ENCODE measurements at places on chromosomes 13 and 19. TPM values are rescaled to one million over a fixed set of nuclear protein-coding genes. Genes with fewer than 3 reads are reported as not detected.

Gene NLRP4
- not detected for polyA plus RNA-seq

Gene MBD3L2
- polyA plus RNA-seq, result not detected

Gene TUBB4A
- 11.3 TPM for polyA plus RNA-seq

Gene IRGC
- not detected for polyA plus RNA-seq

Gene CLEC4M
- not detected for polyA plus RNA-seq

Gene CD33
- 2.6 TPM for polyA plus RNA-seq

Gene CEACAM1
- 34.3 TPM for polyA plus RNA-seq

Gene C13orf46
- not detected for polyA plus RNA-seq

Gene EXOC3L2
- polyA plus RNA-seq, result 15.4 TPM

Gene ZNF536
- 0.19 TPM for polyA plus RNA-seq

Gene PRSS57
- polyA plus RNA-seq, result not detected

Gene ACP7
- polyA plus RNA-seq, result 0.13 TPM

Gene GRIK5
- 8.9 TPM for polyA plus RNA-seq

- DNase-seq, result peak; percentile 79
Observed at GRCh38 chr13:49300739-49301589, 53.2 kb downstream of the CDADC1 start.

GRCh38 chr13:112990783-112991182, 21.8 kb downstream of the MCF2L start:
- DNase-seq, result no peak

DNA sequence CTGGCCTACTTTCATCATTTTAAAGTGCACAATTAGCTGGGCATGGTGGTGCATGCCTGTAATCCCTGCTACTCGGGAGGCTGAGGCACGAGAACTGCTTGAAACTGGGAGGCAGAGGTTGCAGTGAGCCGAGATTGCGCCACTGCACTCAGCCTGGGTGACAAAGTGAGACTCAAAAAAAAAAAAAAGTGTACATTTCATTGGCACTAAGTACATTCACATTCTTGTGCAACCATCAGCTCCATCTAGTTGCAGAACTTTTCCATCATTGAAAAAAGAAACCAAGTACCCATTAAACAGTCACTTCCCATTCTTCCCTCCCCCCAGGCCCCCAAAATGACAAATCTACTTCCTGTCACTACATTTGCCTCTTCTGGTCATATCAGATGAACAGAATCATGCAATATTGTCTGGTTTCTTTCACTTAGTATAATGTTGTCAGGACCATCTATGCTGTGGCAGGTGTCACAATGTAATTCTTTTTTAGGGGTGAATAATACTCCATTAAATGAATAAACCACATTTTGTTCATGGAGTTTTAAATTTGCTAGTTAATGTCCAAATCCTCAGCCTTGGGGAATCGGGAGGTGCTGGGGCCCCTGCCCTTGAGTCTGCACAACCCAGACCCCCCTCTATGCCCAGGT, 7.4 kb upstream of the SIGLEC11 start:
- DNase-seq, result no peak

DNA sequence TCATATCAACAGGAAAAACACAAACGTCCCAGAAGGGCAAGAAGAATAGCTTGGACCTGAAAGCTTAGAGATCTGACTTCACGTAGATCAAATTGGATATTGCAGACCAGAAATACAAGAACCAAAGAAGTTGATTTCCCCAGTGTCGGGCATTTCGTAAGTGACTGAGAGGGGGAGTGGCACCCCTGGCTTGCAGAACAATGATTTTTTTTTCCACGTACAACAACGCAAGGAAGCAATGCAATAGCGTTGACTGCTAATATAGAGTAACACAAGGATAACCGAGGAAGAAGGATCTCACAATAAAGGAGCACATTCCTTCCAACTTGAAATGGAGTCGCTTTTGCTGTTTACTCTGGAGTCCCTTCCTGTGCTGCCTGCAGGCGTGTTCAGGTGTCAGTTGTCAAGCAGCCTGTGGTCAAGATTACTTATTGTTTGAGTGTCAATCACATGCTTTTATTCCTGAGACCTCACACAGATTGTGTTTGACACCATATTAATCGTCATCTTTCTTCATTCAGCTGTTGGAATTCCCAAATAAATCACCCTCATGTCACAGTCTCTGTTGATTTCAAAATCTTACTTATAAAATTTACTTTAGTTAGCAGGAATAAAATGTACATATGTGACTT, 139.4 kb downstream of the FREM2 start:
- no peak for DNase-seq

DNA sequence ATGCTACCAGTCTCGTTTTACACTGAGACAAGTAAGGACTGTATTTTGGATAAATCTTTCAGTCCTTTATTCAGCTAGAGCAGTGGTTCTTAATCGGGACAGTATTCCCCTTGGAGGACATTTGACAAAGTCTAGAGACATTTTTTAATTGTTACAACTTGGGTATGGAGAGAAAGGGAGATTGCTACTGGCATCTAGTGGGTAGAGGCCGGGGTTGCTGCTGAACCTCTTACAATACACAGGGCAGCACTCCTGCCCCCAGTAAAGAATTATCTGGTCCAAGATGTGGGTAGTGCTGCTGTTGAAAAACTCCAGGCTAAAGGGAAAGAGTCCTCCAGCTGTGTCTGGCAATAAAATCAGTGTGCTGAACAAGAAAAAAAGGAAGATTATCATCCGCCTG, 334.8 kb downstream of the SLC7A1 start:
- DNase-seq, result peak; percentile 23

- DNase-seq, result no peak
Observed at GRCh38 chr13:26941345-26942174, 181.0 kb upstream of the GPR12 start.

DNA sequence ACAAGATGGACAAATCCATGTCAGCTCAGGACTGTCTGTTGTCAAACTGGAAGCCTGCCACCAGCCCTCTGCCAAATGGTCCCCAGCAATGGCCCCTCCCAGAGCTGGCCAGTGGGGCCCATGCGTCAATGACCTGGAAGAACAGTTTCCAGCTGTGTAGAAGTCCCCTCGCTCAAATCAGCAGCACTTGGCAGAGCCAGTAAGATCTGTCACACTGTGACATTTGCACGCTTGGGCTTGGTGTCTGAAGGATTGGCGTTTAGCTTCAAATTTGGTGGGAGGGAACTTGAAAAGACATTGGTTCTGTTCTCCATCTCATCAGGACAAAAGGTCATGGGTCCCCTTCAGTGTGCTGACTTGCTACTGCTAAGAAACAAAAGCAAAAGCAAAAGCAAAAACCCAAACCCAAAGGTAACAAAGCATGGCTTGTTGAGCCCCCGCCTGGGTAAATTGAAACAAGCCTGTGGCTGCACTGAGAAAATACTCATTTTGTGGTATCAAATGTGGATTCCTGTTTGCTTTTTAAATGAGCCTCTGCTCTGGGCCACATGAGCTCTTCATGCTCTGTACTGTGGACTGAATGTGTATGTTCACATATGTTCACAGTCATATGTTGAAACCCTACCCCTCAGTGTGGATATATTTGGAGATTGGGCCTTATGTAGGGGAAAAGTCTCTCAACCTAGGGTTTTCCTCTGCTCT, 253.6 kb upstream of the MAB21L1 start:
- DNase-seq, result no peak

DNA sequence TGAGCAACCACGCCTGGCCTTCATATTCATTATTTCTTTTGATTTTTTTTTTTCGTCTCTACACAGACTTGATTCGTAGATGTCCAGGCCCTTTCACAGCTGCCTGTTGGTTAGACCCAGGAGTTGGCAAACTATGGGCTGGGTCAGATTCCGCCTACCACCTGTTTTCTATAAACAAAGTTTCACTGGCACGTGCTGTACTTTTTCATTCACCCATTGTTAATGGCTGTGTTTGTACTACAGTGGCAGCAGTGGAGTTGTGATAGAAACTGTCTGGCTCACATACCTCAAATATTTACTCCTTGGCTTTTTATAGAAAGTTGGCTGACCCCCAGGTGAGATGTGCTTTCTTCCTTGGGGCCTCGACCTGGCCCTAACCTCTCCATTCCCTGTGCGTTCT, 72.9 kb upstream of the TEX29 start:
- DNase-seq, result no peak

DNA sequence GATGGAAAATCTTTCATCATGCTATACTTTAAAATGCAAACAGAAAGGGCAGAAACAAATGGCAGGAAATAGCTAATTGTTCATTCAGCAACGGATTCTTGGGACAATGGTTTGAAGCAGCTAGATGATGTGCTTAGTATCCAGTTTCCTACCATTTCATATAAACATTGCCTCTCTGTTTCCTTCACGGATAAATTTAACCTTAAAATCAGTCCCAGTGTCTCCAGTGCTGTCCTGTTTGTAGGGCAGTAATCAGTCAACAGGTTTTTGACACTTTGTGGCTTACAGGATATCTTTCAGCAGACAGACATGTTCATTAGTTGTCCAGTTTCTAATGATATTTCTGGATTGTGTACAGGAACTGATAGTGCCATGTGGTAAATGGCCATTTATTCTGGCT, 24.7 kb upstream of the RB1 start:
- no peak for DNase-seq

DNA sequence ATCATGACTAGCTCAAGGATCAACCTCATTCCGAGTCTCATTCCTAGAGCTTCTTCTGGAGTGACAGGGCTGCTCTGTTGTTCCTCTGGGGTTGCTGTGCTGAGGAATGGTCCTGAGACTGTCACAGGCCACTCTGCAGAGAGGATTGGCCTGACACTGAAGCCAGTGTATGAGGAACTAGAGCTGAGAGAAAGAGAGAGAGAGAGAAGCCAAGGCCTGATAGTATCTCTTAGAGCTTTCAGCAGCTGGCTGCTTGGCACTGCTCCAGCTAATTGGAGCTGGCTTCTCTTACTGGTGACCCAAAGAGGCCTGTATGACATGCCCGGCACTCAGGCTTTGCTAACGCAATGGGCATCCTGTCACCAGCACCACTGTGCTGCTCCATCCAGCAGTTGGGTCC, 73.4 kb upstream of the FLT1 start:
- DNase-seq, result peak; percentile 57

- no peak for DNase-seq
Observed at GRCh38 chr19:46384396-46384795, 29.0 kb downstream of the CCDC8 start.

- DNase-seq, result peak; percentile 94
Observed at GRCh38 chr13:57629821-57630235, 1.7 kb upstream of the PCDH17 start.

DNA sequence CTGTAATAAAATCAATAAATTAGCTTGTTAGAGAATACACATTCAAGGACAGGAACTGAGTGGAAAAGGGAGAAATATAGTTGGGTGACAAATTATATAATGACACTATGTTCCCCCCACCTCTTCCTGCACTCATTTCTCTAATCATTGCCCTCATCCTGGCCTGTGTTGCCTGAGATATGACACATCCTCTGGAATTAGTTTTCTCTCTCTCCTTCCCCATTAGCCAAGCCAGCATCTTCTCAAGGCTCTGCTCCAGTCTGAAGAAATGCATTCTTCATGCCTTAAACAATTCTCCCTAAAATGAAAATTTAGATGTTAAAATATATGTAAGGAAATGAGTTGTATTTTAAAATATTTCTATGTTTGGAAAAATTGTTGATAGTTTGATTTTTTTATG, 280.3 kb downstream of the POU4F1 start:
- no peak for DNase-seq

DNA sequence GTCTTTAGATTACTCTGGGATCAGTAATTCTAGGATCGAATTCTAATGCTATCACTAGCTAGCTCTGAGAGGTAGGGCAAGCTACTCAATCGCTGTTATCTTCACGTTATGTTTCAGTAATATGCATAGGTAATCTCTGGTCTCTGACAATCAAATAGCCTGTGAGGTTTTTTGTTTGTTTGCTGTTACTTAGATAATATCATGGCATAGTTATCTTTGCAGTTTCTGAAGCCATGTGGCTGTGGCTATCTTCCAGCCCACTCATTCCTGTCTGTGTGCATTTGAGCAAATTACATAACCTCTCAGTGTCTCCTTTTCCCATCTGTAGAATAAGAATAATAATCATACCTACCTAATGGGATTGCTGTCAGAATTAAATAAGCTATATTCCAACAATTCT, 330.2 kb downstream of the PCDH9 start:
- DNase-seq, result no peak

GRCh38 chr13:112904436-112904960, 64.5 kb upstream of the MCF2L start:
- no peak for DNase-seq

DNA sequence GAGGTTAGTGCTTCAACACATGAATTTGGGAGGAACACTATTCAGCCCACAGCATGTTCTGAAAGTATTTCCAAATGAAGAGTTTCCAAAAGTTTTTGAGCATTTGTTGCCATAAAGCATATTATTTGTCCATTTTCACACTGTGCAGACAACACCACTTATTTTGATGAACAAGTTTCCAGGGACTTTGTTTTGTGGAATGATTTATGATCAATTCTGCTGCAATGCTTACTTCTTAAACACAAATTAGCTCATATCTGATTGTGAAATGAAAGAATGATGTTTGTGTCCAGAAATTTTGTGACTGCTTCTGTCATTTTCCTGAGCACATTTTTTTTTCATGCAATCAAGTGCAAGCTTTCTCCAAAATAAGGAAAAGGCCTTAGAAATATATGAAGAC, 205.3 kb downstream of the RAP2A start:
- DNase-seq, result no peak

- no peak for DNase-seq
Observed at GRCh38 chr13:19184176-19184575, 2.6 kb upstream of the TUBA3C start.

DNA sequence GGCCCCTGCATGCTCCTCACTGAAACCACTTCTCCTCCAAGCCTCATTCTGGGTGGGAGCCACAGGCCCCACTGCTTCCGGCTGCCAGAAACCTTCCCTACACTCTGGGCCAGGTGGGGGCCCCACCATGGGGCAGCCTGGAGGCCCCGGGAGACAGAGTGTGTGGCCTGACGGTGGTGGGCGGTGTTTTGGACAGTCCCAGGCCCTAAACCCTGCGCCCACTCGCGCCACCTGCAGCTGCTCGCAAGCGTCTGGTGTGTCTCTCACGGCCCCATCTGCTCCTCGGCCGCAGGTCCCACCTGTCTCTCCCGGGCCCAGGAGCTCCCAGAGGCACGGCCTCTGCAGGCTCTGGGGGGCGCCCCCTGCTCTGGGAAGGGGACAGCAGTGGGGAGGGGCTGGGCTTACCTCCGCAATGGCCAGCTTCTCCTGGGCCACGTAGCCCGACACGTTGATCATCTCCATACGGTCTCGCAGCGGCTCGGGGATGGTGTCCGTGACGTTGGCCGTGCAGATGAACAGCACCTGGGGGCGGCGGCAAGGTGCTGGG, 5.6 kb downstream of the RPL36 start:
- no peak for DNase-seq

GRCh38 chr19:51927859-51928258, 587 bp downstream of the ZNF613 start:
- DNase-seq, result no peak

- DNase-seq, result no peak
Observed at GRCh38 chr13:32026623-32027022, 5.0 kb upstream of the FRY start.

DNA sequence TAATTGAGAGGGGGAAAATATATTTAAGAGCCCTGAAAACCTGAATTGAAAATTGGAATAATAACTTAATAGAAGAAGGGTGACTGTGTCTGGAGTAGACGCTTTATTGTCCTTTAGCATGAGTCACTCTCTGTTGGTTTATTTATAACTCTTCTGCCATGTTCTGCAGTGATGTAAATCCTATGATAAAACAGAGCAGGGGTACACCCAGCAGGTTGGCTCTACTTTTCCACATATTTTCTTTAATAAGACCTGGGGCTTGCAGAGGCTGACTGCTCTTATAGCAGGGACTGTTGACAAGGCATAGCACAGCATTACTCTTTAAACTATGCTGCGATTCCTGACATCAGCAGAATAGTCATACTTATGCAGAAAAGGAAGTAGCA, 389.9 kb upstream of the PCDH9 start:
- no peak for DNase-seq

Measured in kidney (tissue), 22 donors.